Activated gamma-delta T cell treated with Interleukin-2 at 50 U/mL for 16 hours (primary cell): ENCODE measurements at places on chromosomes 2 and 18.

DNA sequence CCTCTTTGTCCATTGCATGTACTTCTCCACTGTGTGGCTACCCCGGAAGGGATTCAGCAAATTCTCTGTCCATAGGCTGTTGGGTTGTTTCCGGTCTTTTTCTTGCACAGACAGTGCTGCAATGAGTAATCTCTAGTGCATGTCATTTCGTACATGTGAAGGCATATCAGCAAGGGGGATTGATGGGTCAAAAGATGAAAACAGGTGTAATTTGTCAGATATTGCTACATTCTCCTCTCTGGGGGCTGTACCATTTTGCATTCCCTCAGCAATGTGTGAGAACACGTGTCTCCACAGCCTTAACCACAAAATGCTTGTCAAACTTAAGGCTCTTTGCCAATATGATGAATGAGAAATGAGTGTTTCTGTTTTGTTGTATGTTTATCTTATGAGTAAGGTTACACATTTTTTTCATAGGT, 60.5 kb downstream of the KLHL29 start:
- no peak for DNase-seq

DNA sequence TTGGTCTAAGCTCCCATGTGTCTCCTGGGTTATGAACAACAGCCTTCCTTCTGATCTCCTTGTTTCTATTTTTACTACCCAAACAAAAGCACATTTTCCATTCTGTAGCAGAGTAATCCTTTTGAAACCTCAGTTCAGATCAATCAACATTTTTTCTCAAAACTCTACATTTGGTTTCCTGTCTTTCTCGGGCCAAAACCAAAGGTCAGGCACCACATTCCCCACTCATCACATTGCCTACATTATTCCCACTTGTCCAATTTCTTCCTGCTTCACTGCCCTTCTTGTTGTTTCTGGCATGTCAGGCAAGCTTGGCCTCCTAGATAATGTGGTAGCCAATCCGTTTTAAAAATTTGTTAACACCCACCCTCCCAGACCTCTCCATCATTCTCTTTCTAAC, 196.8 kb downstream of the PPP1R1C start:
- no peak for DNase-seq

DNA sequence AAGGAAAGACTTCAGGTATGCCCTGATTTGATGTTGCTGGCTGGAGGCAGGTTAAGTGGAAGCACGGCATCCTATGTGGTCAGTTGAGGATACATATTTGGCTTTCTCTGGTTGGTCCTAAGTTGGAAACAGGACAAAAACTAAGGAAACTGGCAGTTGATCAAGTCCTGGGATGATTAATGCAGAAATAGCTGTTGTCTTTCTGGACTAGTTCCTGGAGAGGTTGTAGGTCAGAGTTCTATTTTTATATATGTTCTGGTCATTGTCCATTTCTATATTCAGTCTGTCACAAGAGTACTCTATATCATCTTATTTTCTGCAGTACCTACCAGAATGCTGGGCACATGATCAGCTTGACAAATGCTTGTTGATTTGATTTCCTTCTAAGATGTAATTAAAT, 4.0 kb upstream of the SLC35F5 start:
- no peak for DNase-seq

DNA sequence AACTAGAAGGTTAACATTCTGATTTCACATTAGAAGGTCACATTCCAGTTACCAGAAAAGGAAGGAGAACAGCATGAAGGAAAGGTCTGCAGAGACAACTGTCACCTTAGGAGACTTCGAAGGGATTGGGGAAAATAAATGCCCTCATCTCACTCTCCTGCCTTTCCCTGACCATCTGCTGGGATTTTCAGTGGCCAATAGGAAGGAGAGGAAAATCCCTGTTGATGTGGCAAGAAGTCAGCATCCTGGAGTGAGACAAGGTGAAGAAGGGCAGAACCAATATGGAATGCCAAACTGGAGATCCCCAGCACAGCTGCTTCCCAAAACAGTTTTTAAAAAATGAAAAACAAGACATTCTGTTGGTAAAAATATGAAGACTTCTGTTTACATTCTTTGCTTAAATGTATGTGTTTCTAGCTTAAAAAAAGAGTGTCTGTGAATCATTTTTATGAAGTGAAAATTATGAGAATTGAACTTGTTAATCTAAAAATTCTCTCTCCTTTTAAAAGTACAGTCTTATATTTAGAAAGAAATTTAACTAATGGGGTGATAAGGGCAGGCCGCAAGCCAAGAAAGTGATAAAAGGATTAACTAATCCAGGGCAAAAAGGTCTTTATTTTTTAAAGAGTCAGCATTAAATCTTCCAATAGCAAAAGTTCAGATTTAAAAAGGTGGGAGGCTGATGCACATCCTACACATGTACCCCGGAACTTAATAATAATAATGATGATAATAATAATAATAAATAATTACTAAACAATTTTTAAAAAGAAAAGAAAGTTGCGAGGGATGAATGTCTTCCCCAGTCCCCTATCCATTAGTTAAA, 160.6 kb upstream of the DOK6 start:
- DNase-seq, result no peak

GRCh38 chr2:41832218-41832617, 215.6 kb upstream of the PKDCC start:
- no peak for DNase-seq

DNA sequence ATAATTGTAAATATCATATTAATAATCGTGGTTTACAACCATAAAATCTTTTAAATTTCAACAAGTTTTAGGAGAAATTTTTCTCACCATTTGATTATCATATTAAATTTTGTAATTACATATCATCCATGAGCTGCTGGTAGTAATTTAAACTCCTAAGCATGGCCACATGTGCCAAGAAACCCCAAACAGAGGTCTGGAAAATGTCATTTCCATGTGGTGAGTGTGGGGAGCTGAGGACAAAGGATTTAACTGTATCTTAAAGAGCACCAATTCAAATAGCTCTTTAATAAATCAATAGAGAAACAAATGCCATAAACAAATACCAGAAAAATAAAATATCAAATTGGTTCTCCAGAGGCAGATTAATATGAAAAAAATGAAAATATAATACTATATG, 26.3 kb downstream of the PSME4 start:
- DNase-seq, result no peak

GRCh38 chr2:53475321-53475720, 292.3 kb upstream of the CHAC2 start:
- no peak for DNase-seq

- no peak for DNase-seq
Observed at GRCh38 chr18:36411745-36412168, 114.2 kb downstream of the FHOD3 start.

- no peak for DNase-seq
Observed at GRCh38 chr2:102025583-102026267, 34.0 kb downstream of the IL1R2 start.
